ENCODE measurements at places on chromosomes 11 and 22. TPM values are rescaled to one million over a fixed set of nuclear protein-coding genes. Genes with fewer than 3 reads are reported as not detected.

The TIGD3 gene
- total RNA-seq: not detected

The USH1C gene
- total RNA-seq: not detected

The OR51B4 gene
- total RNA-seq: not detected

DNA sequence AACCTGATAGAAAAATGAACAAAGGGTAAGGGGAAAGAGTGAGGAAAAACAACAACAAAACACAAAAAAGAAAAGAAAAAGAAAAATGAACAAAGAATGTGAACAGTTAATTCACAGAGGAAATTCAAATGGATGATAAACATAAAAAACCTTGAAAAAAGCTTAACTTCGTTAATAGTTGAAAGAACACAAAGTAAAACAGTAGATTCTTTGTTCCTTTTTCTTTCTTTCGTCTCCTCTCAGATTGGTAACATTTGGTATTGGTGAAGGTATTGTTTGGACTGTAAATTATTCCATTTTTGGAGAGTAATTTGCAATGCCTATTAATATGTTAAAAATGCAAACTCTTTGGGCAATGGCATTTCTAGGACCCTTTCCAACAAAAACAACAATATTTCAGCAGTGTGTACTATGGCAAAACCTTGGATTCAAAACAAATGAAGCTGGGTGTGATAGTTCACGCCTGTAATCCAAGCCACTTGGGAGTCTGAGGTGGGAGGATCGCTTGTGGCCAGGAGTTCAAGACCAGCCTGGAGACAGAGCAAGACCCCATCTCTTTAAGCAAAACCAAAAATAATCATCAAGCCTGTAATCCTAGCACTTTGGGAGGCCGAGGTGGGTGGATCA, 3.3 kb upstream of the BACE1 start:
- DNase-seq: no peak

GRCh38 chr11:2889362-2890273, 4.0 kb upstream of the CDKN1C start:
- no peak for DNase-seq

DNA sequence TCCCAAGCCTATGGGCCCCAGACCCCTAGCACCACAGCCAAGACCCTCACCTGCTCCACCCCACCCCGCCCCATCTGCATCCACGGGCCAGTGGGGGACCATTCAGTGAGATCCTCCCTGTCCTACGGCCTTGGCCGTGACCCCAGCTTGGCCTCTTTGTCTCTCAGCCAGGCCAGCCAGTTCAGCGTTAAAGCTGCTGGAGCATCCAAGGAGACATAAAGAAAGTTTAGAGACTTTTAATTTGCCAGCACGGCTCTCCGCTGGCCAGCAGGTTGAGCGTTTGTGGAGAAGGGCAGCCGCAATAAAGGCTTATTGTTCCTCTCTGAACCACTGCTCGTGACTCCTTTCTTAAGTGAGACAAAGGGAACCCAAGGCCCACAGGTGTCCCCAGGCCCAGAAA, 49.3 kb upstream of the LMO1 start:
- peak; percentile 36 for DNase-seq

- no peak for DNase-seq
Observed at GRCh38 chr11:76769645-76770586, 13.2 kb upstream of the TSKU start.

Data from posterior vena cava (tissue), 2 donors.